ENCODE measurements at places on chromosomes 12 and 14.
A peak's percentile ranks its signal among the peaks of the same experiment; 100 is the strongest.

DNA sequence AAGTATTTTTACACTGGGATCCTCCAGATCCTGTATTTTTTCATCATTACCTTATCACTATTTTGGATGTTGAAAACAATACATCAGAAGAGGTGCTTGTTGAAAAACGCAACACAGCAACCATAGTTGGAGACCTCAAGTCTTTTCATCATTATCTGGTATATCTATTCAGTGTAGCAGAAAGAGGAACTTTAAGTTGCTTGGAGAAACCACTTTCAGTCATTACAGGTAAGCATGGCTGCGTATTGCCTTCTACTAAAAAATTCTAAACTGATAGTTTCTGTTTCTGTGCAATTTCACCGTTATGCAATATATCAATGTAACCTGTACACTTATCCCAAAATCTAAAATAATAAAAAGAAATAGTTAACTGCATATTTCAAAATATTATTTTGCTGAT lies 32.2 kb upstream of the PTPRQ start:
- no peak for DNase-seq

DNA sequence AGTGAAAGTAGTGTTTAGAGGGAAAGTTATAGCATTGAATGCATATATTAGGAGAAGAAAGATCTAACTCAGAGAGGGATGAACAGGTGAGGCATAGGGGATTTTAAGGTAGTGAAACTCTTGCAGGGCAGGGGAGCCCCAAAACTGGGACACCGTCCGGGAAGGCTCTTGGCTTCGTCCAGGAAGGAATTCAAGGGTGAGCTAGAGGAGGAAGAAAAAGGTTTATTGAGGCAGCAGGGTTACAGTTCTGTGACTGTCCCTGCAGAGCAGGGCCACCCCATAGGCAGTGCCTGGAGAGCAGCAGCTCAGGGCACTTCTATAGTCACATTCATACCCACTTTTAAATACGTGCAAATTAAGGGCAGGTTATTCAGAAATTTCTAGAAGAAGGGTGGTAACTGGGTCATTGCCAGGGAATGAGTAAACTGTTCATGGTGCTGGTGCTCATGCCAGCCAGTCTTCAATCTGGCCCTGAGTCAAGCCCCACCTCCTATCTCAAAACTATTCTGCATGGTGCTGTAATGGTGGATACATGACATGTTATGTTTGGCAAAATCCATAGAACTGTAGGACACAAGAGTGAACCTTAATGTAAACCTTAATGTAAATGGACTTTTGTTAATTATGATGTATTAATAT lies 1.2 kb upstream of the OAS1 start:
- DNase-seq, result no peak

DNA sequence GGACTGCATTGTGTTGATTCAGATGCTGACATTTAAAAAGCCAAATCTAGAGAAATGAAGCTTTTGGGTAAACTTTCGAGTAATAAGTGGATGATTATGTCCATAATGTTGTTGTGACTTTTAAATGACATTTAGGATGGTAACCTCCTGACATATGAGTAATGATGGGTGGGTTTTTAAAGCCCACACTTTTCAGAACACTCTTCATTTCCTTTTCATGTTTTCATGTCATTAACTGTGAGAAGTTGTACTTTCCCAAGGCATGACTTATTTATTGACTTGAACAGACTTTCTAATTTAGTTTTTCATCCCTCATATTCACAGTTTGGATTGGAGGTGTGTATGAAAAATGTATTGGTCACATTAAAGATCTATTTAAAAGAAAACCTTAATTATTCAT lies 35.5 kb downstream of the RGS6 start:
- no peak for DNase-seq

DNA sequence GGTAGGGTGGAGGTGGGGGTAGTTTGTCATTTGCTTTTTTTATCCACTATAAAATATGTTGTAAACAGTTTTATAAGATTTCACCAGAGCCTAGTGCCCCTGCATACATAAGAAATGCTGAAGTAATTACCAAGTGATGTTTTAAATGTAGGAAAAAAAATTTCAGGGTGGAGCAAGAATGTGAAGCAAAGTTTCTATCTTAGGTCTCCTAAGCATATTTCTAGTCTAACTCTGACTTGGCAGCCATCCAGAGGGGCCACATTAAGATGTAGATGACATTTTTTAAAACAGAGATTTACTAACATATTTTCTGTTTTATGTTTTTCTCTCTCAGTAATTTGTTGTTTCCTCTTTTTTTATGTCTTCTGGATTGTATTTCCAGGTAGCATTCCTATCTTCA lies 15.8 kb upstream of the KRAS start:
- DNase-seq, result no peak

- peak; percentile 76 for DNase-seq
These were observed 28.4 kb upstream of the MON2 start for GRCh38 chr12:62438098-62438692.

DNA sequence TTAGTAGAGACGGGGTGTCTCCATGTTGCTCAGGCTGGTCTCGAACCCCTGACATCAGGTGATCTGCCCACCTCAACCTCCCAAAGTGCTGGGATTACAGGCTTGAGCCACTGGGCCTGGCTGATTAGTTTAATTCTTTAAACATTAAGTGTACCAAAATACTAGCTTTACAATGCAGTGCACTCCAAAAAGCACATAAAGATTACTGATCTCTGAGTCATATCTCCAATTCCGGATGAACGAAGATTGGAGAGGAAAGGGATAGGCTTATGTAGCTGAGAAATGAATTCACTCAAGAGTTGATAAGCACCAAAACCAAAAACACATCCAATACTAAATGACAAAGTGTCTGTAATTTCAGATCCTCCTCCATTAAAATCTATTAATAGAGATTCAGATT lies 15.1 kb downstream of the NAV3 start:
- no peak for DNase-seq

DNA sequence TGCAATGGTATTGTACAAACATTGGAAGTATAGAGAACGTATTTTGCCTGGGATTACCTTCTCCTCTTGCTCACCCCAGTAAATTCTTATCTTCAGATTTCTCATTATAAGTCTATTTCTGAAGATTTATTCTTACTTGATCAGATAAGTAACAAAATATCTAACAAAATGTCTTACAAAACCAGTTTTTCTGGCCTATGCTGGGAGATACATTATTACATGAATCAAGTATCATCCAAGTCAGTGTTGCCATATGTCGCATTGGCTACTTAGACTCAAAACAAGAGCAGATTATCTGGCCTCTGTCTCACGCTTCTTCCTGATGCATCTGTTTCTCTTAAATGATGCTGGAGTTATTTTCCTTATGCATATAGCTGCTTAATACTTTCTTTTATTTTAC lies 408.5 kb downstream of the CCER1 start:
- no peak for DNase-seq

DNA sequence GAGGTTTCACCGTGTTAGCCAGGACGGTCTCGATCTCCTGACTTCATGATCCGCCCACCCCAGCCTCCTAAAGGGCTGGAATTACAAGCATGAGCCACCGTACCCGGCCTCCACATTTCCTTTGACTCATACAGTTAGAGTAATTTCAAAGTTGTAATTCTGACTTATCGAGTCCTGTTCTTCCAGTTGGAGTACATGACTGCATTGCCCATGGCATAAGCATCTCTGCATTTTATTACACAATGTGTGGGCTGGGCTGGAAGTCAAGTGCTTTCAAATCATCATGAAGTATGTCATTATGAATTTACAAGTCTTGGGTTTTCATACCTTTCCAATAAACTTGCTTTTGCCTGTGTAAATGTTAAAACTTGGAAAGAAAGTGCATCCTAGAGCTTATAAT lies 1295.7 kb upstream of the FLRT2 start:
- DNase-seq, result no peak

GRCh38 chr14:58549105-58549757 lies 88.5 kb upstream of the DACT1 start:
- DNase-seq, result no peak

GRCh38 chr12:123033392-123034021 lies 53.0 kb downstream of the ARL6IP4 start:
- DNase-seq, result no peak

DNA sequence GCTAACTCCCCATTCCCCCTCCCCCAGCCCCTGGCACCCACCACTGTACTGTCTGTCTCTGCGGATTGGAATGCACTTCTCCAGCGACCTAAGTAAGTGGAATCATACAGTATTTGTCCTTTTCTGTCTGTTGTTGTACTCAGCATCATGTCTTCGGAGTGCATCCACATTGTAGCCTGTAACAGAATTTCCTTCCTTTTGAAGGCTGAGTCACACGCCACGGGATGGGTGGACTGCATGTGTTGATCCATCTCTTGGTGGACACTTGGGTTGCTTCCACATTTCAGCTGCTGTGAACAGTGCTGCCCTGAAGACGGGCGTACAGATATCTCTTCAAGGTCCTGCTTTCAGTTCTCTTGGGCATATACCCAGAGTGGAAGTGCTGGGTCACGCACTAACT lies 34.4 kb downstream of the DDX51 start:
- DNase-seq, result no peak

- DNase-seq, result no peak
These were observed 251.5 kb downstream of the DAD1 start for GRCh38 chr14:22337521-22337920.

GRCh38 chr12:92133171-92133570 lies 12.5 kb downstream of the BTG1 start:
- no peak for DNase-seq

DNA sequence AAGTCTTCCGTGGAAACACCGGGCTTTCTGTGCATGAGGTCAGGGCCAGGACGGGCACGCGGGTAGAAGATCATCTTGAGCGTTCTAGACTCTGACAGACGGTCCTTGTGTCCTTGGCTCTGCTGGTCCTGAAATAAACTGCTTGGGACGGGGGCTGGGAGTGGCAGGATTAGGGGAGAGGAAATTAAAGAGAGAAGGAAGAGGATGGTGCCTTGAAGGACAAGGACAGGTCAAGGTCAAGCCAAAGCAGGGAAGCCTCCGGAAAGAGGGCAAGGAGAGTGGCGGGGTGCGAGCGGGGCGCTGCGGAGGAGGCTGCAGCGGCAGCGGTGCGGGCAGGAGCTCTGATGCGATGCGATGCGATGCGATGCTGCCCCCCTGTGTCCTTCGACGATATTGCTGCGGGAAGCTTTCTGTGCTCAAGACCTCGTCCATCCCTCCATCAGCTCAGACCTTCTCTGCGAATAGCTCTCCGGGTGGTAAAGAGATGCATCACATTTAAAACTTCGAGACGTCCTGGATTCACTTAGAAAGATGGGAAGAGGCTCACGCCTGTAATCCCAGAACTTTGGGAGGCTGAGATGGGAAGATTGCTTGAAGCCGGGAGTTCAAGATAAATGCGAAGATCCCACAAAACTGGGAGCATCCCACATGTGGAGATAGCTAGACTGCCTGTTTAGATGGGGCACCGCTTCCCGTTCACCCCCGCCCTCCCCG lies 110.1 kb upstream of the TMEM132D start:
- peak; percentile 77 for DNase-seq

DNA sequence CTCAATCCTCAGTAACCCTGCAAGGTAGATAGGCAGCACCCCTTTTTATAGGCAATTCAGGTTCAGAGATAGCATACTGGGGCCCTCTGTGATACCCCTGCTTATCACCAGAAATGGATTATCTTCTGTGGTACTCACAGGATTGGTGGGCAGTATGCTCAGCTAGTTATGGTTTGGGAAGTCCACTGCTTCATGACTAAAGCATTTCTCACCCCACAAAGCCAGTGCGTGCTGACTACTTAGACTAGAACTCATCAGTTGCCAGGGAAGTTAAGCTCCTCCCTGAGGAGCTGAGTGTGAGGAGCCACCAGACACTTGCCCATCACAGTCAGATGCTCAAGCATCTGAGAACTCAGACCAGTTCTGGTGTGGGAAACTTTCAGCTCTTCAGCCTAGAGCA lies 76.3 kb downstream of the SCAF11 start:
- no peak for DNase-seq

DNA sequence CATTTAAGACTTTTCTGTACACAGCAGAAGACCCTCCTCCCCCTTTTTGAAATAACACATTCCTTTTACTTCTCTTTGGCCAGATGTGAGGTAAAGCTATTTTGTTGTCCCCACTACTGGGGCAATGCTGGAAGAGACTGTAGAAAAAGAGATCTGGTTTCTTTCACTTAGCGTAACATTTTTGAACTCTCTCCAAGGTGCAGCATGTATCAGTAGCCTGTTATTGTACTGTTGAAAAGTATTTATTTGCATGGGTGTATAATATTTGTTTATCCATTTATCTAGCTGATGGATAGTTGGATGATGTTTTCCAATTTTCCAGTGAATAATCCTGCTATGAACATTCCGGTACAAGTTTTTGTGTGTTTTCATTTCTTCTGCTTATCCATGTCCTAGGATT lies 335.2 kb downstream of the SOX5 start:
- no peak for DNase-seq

GRCh38 chr12:121807642-121808347 lies 4.0 kb downstream of the SETD1B start:
- DNase-seq, result no peak

DNA sequence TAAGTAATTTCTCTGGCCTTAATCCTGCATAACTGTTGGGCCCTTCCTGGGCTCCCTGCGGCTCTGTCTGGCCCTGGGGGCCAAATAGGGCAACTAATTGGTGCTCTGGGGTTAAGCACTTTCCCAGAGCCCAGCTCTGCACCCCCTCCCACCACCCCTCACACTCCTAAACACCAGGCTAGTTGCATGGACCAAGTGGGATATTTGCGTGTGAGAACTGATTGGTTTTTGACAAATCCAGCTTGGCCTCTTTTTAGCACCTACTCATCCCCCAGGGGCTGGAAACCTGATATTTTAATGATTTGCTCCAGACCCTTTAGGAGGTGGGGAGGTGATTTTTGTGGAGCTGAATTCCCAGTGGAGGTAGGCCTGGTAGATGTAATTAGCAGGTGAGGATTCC lies 91.9 kb downstream of the DICER1 start:
- no peak for DNase-seq

DNA sequence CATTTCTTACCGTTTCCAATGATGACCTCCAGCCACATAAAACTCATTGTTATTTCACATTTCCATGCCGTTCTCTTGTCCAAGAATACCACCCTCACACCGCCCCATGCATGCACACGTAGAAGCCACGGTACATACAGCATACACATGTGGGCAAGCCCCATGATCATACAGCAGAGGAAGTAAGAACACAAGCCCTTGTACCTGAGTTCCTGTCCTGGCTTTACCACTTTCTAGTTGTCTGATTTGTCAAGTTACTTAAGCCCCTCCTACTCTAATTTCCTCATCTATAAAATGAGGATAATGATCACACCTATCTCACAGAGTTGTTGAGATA lies 59.9 kb downstream of the DUSP16 start:
- DNase-seq, result no peak
